ENCODE measurements at places on chromosomes 7 and 10. TPM values are rescaled to one million over a fixed set of nuclear protein-coding genes. Genes with fewer than 3 reads are reported as not detected.

Gene CHAT
- polyA plus RNA-seq, result 0.13 TPM

DNA sequence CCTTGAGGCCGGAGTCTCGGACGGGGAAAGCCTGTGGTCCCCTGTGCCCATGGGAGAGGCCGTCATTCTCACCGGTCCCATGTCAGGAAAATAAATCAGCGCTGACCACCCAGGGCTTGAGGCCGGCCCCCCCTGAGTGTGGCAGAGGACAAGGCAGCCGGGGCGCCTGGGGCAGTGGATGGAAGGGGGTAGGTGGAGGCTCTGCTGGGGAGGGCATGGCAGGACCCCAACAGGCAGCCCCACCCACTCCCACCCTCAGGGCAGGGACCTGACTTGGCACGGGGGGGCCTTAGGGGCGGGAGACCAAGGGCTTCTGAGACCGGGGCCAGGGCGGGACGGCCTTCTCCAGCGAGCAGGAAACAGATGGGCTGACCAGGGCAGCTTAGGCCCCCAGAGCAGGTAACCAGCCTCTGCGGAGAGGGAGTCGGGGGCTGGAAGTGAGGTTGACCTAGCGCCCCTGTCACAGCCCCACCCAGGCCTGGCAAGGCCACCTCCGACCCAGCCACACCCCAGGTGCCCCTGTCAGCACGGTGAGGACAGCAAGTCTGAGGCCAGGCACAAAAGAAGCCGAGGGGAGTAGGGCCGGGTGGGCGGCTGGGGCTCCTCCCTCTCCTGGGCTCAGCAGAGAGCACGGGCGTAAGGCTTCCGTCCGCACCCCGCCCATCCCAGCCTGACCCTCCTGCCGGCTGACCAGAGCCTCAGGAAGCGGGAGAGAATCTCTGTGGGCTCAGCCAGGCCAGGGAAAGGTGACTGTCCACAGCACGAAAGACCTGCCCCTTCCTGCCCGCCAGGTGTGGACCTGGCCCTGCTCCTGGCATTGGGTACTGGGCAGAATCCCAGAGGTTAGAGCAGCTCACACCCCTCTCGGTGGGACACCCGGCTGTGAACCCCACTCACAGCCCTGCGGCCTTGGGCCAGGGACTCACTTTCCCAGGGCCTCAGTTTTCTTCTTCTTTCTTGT, 87.4 kb downstream of the FOXL3 start:
- no peak for DNase-seq

DNA sequence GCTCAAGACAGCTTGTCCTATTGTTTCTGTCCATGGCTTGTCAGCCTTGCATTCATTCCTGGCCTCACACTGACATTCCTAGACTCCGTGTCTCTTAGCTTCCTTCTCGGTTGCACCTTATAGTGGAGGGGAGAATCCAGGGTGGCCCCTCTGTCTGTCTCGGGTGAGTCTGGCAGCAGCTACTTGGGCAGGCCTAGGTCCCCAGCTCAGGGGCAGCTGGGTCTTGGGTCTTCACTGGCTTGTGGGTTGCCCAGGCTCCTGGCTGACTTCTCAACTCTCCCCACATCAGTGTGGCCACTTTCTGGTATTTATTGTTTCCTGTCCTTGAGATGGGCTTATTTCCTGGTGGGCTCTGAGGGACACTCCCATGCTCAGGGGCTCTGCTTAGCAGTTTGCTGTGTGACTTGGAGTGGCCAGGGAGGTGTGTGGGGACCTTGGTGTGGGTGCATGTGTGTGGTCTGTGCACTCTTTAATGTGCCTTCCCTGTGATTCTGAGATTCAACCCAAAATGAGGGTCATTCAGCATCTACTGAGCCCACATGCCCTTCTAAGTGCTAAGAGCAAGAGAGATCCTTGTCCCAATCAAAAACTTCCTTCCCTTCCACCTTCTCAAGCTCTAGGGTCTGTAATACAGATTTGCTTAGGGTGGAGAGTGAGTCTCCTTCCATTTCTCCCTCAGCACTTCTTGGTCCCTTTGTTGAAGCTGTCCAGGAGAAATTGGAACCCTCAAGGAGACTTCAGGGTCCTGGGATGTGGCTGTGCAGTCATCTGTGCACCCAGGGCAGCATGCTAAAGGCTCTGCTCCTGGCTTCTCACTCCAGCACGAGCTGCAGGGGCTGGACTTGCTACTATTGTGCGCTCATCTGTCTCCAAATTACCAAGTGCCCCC, 20.1 kb downstream of the UPP1 start:
- no peak for DNase-seq

Gene TEX47
- polyA plus RNA-seq, result not detected

- no peak for DNase-seq
Observed at GRCh38 chr10:88854684-88855083, 3.0 kb upstream of the ANKRD22 start.

GRCh38 chr7:76394957-76395356, 14.5 kb downstream of the SSC4D start:
- no peak for DNase-seq

Gene PDE1C
- polyA plus RNA-seq, result 4.6 TPM

DNA sequence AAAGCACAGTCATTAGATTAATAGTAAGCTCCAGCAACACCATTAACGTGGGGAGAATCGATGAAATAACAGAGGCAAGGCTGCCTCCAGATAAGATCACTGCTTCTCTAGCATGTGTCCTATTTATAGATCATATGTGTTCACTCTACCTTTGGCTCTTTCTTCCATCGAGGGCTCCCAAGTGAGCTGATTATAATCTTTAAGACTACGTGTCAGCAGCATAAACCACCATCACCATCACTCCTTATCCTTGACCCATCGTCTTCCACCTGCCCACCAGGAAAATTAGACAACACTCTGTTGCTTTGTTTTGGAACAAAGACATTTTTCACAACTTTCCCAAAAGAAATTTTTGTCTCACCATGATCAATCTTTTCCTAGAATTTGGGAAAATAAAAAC, 71.2 kb upstream of the CARD11 start:
- no peak for DNase-seq

DNA sequence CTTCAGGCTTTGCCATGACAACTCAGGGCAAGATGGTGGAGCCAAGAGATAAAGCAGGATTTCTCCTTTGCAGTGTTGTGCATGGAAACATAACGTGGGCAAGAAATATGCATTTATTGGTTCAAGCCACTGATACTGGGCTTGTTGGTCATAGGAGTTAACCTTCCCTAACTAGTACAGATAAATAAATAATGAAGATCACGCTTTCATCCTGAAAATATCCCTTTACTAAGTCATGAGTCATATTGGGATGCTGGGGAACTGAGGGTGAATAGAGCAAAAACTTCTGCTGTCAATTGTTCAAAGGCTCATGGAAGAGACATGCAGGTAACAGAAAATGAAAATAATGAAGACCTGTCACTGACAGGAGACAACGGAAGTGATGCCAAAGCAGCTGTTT, 55.5 kb downstream of the TES start:
- no peak for DNase-seq

- no peak for DNase-seq
Observed at GRCh38 chr7:45567713-45568112, 6.5 kb upstream of the ADCY1 start.

DNA sequence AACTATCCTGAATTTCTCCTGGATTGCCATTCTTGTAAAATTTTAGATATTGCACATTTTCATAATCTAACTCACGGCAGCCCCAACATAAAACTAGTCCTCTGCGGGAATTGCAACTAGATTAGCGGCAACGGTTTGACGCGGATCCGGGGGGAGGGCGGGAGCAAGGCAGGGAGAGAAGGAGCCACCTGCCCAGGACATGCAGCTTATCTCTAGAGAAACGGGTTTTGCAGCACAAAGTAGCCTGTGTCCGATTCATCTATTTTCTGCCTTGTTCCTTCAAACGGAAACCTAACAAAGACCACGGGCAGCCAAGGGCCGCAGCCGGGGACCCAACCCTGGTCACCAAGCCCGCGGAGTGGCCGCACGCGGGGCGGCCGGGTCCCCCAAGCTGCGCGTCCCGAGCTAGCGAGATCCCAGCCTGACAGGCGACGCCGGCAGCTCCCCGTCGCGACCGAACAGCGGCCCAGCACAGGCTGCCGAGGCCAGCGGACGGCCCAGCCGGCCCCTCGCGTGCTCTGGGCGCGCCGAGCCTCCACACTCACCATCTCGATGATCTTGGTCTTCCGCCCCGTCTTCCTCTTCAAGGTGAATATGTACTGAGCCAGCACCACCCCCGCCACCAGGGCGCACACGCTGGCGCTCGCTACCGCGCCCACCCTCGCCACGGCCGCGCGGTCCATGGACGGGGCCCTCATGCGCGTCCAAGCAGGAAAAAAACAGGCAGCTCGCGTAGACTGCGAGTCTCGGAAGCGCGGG, at the start of gene NT5C3A:
NT5C3A (minus strand) TSS at position 754 of the 759 bp plus-strand sequence; CDS start at position 683, 71 bp downstream.
- DNase-seq, result peak; percentile 43

Gene CCDC7
- polyA plus RNA-seq, result 7.2 TPM

GRCh38 chr10:98292971-98293370, 25.0 kb upstream of the LOXL4 start:
- DNase-seq, result no peak

DNA sequence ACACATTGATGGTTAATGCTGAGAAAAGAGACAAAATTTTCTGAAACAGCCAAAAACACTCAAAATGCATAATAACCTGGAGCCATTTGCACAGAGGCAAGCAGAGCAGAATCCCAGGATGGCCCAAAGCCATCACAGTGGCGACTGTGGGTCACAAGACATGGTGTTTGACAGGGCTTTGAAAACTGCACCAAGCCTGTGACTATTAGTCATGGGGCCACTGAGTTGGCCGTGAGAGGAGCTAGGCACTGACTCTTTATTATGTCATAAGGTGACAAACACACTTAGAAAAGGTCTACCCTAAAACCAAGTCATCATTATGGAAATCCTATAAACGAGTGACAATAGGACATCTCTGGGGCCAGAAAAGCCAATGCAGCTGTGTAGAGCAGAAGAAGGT, 23.9 kb downstream of the DRGX start:
- no peak for DNase-seq

Gene SPDYE16
- polyA plus RNA-seq, result 6.2 TPM

DNA sequence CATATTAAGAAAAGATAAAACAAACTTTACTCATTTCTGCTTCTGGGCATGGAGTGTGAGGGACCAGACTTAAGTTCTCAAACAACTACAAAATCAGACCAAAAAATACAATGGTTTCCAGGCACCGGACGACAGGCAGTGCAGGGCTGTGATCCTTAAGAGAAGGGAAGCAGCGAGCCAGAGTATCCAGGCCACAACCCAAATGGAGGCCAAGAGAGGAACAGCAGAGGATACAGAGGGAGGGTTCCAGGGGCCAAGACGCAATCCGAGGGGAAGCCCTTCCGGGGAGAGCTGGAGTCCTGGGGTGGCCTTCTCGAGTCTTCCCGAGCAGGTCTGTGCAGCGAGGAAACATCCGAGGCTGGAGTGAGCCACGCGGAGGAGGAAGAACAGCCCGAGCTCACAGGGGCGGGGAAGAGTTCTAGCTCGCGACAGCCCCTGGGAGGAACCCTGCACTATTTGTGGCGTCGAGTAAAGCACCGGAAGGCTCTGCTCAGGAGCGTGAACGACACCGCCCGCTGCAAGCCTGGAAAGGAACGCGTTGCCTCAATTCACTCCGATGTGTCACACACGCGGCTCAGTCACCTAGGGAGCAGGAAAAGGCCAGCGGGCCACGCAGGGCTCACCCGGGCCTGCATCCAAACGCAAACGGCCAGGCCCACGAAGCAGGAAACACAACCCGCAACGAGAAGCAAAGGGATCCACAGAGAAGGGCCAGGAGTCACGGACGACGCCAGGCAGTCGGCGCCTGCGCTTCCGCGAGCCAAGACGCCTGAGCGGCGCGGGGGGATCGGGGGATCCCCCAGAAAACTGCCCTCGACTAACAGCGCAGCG, 933 bp upstream of the RNF32 start:
- no peak for DNase-seq

- peak; percentile 37 for DNase-seq
Observed at GRCh38 chr7:24573554-24574338, 494 bp downstream of the PALS2 start.

DNA sequence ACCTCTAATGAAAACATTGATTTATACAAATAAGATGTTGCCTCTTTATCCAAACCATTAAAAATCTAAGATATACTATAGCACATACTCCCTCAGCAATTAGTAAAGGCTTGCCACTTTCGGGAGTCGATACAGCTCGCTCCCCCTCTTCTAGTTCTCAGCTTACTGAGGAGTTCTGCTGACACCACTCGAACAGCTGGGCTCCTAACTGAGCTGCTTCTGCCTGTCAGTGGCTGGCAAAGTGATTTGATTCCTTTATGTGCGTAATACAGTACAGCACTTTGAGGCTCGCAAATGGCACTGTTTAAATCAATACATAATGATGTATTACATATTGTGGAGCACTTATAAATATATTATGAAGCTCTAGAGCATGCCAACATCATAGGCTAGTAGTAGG, 241.8 kb downstream of the CREB5 start:
- DNase-seq, result no peak

Gene HECW1
- polyA plus RNA-seq, result 9.4 TPM

DNA sequence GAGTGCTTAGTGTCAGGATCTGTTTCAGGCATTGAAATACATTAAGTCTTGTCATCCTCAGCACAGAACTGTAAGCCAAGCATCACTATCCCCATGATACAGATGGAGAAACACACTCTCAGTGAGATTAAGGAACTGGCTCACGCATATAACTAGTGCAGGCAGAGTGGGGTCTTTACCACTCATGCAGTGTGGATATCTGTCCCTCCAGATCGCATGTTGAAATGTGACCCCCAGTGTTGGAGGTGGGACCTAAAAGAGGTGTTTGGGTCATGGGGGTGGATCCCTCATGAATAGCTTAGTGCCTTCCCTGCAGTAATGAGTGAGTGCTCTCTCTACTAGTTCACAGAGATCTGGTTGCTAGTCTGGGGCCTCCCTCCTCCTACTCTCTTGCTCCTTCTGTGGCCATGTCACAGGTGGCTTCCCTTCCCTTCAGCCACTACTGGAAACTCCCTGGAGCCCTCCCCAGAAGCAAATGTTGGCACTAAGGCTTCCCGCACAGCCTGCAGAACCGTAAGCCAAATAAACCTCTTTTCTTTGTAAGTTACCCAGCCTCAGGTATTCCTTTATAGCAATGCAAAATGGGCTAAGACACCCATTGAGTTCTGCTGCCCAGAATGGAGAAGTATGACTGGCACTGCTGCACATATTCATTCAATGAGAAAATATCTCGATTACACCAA, 31.8 kb upstream of the MSMB start:
- DNase-seq, result no peak

DNA sequence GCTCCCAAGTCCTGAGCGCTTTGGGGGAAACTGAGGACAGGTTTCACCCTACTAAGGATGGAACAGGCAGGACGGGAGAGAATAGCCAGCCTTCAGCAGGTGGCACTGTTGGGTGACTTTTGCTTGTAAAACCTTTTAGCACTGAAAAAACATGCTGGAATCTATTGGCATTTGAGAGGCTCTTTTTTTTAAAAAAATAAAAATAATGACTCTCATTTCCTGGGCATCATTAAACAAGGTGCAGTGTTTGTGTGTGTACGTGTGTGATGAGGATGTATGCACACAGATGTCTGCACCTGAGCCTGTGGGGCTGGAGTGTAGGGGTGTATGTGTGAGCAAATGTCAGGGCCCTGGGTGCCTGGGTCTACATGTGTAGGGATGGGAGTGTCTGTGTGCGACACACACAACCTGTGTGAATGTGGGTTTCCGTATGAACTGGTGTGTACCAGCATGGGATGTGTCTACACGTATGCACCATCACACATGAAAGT, 177.9 kb downstream of the RPS24 start:
- no peak for DNase-seq

Data from left kidney (tissue), 8 donors.